Fibroblast of villous mesenchyme (primary cell): ENCODE measurements at places on chromosomes 4 and X. TPM values are rescaled to one million over a fixed set of nuclear protein-coding genes. Genes with fewer than 3 reads are reported as not detected.

Gene ANTXR2
- total RNA-seq: 105 and 107 TPM in 2 replicates

Gene SOWAHD
- 0.43 TPM in 1 of 2 replicates, not detected in the other for total RNA-seq

Gene DCLK2
- 13.0 and 24.2 TPM in 2 replicates for total RNA-seq

Gene CCKAR
- total RNA-seq: 0.43 TPM in 1 of 2 replicates, not detected in the other

Gene ASB12
- total RNA-seq: not detected in 2 replicates

Gene PDGFRA
- 208 and 295 TPM in 2 replicates for total RNA-seq

Gene ARMCX1
- total RNA-seq: 32.5 and 41.9 TPM in 2 replicates

Gene FOXR2
- total RNA-seq: not detected in 2 replicates

Gene H2BW2
- total RNA-seq: not detected in 2 replicates

Gene TMEM271
- total RNA-seq: not detected in 2 replicates
